ENCODE measurements at places on chromosomes 2 and 18.

DNA sequence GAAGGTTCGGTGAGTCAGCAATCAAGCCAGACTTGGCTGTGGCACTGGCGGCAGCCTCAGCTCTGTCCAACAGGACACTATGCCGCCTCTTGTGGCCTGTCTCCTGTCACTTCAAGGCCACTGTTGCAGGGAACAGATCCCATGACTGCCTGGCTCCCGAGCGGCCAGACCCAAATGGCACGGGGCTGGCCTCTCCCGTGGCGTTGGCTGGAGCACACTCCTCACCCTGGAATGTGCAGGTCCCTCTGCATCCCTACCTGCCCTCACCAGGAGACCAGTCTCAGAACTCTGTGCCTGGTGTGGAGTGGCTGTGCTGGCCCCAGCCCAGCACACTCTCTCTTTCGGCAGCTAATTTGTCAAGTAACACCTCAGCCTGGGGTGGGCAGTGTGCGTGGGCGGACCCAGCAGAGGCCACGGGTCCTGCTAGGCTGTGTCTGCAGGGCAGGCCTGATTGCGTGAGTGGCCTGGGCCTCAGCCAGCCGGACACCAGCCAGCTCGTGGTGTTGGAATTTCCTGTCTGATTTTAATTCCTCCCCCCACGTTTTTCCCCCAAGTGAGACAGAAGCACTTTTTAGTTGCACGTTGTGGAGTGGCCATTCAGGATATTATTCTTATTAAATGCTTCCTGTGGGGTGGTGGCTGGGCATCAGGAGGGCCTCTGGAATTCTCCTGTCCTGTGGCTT, 179.3 kb downstream of the GLI2 start:
- DNase-seq, result no peak

GRCh38 chr2:119372778-119373568, 6.2 kb downstream of the DBI start:
- DNase-seq, result no peak

DNA sequence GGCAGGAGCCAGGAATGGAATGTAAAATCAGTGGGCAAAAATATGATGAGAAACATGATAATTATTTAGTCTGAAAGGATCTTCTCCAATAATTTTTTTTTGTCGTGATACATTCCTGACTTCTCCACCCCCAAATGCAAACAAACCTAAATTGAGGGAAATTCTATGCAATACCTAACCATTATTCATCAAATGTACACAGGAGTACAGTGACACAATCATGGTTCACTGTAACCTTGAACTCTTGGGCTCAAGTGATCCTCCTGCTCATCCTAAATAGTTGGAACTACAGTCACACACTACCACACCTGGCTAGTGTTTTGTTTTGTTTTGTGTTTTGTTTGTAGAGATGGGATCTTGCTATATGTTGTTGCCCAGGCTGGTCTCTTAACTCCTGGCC, 46.5 kb downstream of the RAB10 start:
- DNase-seq, result no peak

DNA sequence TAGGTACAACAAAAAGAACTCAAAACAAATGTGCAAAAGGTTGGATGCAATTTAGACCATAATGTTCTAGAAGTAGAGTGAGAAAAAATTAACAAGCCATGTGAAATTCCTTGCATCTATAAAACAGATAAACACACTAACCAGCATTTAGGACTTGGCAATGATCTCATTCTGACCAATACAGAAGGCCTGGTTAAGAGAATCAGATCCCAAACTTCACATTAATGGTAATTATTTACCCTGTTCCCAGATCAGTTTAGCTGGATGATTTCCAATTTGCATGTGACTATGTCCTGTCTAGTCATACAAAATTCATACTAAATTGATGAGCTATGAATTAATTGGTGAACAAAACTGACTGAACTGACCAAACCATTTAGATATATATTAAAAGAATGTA, 98.4 kb upstream of the FIGN start:
- DNase-seq, result no peak

DNA sequence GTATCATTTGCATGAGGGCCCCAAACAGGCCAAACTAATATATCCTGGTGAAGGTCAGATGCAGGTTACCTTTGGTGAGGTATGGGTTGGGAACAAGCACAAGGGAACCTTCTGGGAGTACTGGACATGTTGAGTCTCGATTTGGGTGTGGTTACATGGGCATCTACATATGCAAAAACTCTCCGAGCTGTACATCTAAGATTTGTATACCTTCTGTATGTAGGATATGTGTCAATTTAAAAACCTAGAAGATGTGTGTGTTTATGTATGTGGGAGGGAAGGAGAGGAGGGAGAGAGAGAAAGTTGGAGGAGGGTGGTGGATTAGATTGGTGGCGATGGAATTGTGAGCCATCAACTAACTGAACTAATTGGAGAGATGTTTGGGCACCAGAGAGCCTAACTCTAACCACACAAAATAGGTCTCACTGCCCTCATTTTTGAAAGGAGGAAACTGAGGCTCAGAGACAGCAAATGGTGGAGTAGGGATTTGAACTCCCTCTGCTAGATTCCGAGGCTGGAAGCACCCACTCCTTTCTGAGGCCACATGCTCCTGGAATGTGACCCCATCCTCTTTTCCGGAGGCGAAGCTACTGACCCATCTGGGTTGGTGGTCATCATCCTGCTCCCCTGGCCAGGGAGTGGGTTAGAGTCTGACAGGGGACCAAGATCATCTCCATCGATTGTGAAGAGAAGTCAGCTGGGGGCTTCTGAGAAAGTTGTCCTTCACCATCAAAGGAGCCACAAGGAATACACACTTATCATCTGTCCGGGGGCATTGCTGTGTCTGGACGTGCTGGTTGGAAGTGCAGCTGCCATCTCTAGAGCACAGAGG, 107.3 kb upstream of the MYCN start:
- DNase-seq, result no peak

- DNase-seq, result no peak
These were observed 513 bp downstream of the THOC1 start for GRCh38 chr18:267380-267687.
